AG09319 (cell line): ENCODE measurements at places on chromosomes 2 and 18.
A peak's percentile ranks its signal among the peaks of the same experiment; 100 is the strongest.

DNA sequence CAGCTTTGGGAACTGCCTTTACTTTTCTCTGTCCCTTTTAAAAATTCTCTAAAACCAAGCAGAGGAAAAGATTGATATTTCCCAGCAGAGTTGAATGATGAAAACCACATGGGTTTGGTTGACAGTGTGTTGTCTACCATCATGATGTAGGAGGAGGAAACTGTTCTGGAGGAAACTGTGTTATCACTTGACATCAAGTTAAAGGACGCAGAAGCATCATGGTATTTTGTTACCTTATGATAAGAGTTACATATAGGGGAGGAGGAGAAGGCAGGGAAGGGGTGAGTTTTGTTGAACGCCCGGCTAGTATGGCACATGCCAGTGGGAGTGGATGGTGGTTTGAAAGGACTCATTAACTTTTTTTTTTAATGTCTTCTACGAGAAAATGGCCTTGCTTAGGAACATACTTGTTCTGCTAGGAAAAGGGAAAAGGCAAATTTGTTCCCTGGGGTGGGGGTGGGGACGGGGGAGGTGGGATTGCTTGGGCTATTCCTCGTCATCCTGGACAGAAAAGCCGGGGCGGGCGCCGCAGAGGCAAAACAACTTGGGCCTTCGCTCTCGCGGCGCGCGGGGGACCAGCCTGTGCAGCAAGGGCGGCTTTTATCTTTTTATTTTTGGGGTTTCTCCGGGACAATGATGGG lies 766 bp downstream of the TMEM17 start:
- no peak for DNase-seq

DNA sequence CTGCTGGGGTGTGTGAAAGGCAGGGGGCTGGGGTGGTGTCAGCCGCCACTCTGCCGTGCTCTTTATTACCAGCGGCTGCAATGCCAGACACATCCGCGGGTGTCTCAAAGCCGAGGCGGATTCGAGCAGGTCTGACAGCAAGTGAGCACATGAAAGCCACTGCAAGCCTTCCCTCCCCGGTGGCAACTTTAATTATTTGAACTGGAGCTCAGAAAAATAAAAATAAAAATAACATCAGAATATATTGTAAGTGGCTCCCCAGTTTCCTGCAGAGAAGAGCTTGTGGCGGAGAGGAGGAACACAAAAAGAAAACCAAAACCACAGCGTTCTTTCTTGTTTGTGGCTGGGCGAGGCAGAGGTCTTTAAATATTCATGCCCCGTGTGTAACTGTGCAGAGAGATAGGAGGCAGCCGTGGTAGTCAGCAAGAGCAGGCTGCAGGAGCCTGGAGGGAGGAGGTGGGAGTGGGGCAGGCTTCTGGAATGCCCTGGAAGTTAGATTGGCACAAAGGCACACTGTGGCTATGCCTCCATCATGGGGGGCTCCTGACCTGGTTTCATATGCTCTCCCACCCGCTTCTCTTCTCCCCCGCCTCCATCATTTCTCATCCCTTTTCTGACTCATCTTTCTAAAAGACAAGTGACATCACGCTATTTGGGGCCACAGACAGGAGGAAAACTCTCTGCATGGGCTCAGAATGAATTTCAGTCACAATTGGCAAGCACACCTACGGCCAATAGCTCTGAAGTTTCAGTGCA lies 199.8 kb downstream of the CLIP4 start:
- DNase-seq: no peak

- DNase-seq: no peak
Observed at GRCh38 chr2:15645720-15646385, 54.2 kb downstream of the DDX1 start.

DNA sequence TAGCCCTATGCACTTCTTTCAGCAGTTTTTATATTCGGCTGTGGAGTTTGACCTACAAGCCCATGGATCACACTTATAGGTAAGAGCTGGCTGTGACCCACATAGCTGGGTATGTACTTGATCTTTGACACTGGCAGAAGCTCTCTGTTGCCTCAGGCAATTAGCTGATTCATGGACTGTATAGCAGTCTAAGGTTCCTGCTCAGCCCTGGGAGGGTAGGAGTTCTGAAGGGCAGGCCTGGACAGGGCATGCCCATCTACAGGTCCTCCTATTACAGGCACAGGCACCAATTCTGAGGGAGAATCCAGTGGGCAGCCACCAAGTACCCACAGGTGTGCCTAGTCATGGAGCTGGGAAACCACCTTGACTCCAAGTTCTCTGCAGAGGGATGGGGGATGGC lies 301.8 kb upstream of the GALNT5 start:
- DNase-seq: no peak

DNA sequence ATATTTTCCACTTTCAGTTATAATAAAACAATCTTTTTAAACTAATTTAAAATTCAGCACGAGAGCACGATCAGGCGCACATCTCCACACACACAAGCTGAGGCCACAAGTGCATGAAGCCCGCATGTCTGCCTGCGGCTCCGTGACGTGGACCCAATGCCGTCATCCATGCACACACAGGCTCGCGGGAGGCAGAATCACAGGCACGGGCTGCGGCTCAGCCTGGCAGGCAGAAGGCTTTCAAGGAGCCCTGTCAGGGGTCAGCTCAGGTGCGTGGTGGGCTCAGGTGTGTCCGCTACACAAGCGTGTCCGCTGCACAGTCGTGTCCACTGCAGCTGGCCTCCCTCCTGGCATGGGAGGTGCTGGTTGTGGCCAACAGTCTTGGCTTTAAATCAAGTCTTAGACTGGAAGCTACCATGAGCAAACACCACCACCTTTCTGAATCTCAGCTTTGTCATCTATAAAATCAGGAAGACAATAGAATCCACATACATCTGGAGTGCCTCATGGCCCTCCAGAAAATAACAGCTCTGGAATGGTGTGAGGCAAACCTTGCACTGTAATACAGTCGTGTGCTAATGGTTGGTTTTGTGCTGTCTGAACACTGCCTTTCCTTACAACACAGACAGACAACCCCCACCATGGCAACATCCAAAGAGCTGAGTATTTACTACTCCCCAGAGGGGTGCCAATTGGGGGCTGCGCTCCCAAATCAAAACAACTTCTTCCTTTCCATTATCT lies 210.1 kb downstream of the NDUFA10 start:
- no peak for DNase-seq

- no peak for DNase-seq
Observed at GRCh38 chr18:28766027-28766426, 589.1 kb upstream of the CDH2 start.

DNA sequence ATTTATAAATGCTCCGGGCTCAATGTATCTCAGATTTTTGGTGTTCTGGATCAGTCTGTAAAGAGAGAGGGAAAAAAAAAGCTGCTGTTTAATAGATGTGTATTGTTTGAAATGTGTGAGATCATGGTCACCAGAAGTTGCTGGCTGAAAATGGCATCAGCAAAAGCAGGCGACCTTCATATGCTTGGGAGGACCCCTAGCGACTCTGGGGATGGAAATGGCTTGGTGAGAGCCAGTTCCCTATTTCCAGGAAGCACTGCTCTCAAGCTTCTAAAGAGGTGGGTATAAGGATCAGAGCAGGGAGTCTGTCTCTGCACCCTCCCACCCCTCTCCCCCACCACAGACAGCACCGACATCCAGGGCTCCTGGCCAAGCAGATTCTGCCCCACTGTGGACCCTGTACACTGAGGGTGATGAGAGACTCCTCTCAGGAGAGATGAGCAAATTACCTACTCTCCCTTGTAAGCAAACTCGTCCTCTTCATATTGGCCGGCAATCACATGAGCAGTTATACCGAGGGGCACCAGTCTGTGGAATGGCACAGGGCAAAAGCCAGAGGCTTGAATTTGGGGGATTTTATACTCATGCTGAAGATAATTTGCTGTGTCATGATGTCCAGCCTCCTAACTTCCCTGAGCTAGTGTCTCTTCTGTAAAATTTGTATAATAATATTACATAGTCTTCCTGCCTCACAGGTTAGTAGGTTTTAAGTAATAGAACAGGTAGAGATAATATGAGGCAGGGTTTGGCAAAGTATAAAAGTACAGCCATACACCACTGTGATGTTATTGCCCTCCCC lies 29.6 kb downstream of the LHCGR start:
- DNase-seq: no peak

DNA sequence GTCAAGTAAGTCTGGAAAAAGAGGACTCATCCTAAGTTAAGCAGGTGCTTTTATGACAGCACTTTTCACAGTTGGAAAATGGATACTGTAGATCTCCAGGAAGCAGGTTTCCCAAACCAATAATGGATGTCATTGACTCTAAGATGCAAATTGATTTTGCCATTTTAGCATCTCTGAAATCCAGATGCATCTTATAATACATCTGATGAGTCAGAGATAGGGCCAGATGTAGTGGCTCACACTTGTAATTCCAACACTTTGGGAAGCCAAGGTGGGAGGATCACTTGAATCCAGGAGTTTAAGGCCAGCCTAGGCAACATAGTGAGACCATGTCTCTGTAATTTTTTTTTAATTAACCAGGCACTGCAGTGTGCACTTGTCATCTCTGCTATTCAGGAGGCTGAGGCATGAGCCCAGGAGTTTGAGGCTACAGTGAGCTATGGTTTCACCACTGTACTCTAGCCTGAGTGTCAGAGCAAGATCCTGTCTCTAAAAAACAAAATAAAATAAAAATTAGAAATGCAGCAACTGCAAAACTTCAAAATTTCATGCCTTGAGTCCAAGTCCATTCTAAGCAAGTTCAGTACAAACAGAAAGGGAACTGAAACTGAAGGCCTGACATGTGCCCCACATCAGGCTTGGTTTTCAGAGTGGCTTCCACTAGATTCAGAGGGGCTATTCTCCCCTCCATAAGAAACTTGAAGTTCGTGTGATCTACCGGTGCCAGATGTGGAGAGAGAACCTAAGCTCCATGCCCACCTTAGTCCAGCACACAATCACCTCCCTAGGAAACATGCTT lies 267.8 kb upstream of the NCKAP5 start:
- DNase-seq: no peak

- DNase-seq: peak; percentile 57
Observed at GRCh38 chr2:226478109-226478809, 321.4 kb downstream of the IRS1 start.

GRCh38 chr2:17538844-17539554 lies 1.5 kb upstream of the VSNL1 start:
- no peak for DNase-seq

DNA sequence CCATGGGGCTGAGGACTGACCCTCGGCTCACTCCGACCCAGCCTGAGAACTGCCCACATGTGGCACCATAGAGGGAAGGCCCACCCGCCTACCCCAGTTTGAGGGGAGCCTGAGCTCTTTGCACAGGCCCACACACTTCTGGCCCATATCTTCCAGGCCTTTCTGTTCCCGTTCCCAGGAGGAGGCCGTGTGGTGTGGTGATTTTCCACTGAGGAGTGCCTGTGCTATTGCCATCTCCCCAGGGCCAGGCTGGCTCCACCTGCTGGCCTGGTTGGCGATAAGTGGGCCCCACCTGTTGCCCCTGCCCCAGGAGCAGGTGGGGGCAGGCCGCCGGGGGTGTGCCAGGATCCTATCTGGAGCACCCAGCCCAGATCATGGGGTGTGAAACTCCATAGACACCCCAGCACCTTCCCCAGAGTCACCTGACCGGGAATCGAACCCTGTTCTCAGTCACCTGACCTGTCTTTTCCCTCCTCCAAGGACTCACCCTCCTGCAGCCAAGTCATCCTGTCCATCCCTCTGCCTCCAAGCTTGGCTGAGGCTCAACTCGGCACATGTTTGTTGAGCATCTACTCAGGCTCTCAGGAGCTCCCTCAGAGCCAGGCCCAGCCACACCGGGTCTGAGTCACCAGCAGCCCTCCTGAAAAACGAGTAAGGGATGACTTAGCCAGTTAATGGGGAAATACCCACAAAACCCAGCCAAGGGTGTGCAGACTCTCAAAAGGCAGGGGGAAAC lies 120.1 kb downstream of the CYP26B1 start:
- DNase-seq: no peak

- no peak for DNase-seq
Observed at GRCh38 chr2:197057959-197058358, 131.5 kb upstream of the PGAP1 start.

DNA sequence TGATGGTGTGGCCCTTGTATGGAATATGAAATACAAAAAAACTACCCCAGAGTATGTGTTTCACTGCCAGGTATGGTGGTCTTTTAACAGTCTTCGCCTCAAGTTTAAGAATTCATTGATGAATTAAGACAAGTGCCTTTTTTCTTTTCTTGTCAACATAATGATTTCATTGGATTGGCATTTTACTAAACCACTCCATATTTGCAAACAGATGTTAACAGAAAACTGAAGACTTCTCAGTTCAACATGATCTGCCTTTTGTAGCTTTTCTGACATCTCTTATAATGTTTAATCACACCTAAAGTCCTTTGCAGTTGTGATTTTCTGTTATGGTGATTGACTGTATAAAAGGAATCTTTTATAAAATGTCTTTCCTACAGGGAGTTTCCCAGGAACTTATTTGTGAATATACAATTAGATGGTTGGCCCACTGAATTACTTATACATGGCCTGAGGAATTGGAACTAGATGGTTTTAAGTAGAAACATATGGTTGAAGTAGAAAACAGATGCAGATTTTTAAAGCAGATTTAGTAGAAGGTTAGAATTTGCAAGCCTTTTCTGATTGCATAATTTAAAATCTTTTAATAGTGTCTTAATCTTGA lies 39.7 kb downstream of the DYNC1I2 start:
- DNase-seq: peak; percentile 29

DNA sequence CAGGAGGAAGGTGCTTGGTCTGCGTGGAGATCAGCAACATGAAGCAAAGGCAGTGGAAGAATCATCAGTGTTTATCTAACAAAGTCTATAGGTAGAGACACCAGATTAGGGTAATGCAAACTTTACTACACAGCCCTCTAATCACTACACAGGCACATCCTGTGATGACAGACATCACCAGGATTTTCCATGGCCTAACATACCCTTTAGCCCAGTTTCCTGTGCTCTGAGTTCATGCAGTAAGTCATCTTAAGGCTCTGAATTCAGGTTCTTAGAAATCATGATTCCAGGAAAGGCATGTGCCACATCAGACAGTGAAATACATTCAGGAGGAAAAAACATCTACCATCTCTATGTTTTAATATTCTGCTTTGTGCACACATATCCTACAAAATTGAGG lies 708.5 kb upstream of the SLC8A1 start:
- no peak for DNase-seq

DNA sequence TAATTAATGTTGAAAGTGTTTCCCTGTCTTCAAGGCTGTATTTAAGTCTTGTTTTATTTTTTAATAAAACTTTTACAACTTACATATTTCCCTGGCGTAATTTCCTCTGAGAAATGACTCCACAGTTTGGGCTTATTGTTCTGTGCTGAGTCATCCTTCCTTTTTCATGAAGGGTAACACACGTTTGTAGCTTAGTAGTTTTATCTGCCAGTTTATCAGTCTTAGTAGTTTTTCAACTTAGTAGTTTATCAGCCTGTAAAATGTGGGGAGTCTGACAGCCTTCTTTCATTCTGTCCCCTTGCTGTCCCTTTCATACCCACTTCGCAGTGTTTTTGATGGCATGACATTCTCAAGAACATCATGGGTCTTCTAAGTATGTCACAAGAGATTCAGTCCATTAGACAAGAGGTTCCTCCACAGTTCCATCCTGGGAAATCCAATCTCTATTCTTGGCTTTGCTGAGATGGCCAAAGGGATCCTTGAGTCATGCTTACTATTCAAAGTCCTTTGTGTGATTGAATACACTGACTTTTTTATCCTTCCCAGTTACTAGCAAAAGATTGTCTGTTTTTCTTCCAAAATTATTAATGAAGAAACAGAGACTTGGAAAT lies 60.0 kb upstream of the SGPP2 start:
- DNase-seq: no peak

- DNase-seq: no peak
Observed at GRCh38 chr2:58620896-58621295, 379.8 kb upstream of the FANCL start.
